Kidney (tissue), 22 donors: ENCODE measurements at places on chromosomes 1 and 21. TPM values are rescaled to one million over a fixed set of nuclear protein-coding genes. Genes with fewer than 3 reads are reported as not detected.

- DNase-seq = no peak
- H3K4me1 ChIP-seq = no peaks in the 10 kb centered on the region
- no peak overlapping the region for H3K4me3 ChIP-seq
- H3K36me3 ChIP-seq = no peaks in the 10 kb centered on the region
- H3K27ac ChIP-seq = no peak overlapping the region
- H3K27me3 ChIP-seq = no peaks in the 10 kb centered on the region
Observed at GRCh38 chr1:107946794-107947193, 18.2 kb downstream of the VAV3 start.

Gene HAO2
- total RNA-seq = 1.9 TPM

Gene KRTAP13-2
- total RNA-seq = not detected

GRCh38 chr1:24972221-24972914 is 42.3 kb upstream of the RUNX3 start:
- H3K27ac ChIP-seq = no peak overlapping the region
- DNase-seq = no peak
- H3K4me1 ChIP-seq = no peaks in the 10 kb centered on the region
- H3K27me3 ChIP-seq = no peaks in the 10 kb centered on the region
- H3K36me3 ChIP-seq = no peaks in the 10 kb centered on the region

GRCh38 chr1:63255153-63255552 is 67.2 kb upstream of the FOXD3 start:
- no peak overlapping the region for H3K27ac ChIP-seq
- no peak for DNase-seq
- H3K27me3 ChIP-seq = no peaks in the 10 kb centered on the region
- no peak overlapping the region for H3K4me3 ChIP-seq
- no peaks in the 10 kb centered on the region for H3K36me3 ChIP-seq

GRCh38 chr1:65056234-65056633 is 89.9 kb upstream of the JAK1 start:
- H3K27me3 ChIP-seq = no peaks in the 10 kb centered on the region
- DNase-seq = no peak
- H3K36me3 ChIP-seq = peaks cover 35% of the 10 kb centered on the region
- H3K4me3 ChIP-seq = no peak overlapping the region
- no peaks in the 10 kb centered on the region for H3K4me1 ChIP-seq

Gene MTARC1
- total RNA-seq = 11.0 TPM

Gene FCRL6
- total RNA-seq = 1.4 TPM

DNA sequence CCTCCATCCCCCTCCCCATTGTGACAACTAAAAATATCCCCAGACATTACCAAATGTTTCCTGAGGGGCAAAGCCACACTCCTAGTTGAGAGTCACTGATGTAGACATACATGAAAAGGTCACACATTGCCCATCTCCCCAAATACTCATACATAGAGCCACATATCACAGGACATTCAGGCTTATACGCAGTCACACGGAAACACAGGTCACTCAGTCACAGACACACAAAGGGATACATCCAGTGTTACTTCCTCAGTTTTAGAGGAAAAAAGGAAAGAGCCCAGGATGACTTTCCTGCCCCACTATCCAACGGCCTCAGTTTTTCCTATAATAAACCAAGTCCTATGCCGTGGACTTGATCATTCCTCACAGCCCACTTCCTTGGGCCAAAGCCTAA is 1.9 kb downstream of the SLC39A1 start:
- H3K4me1 ChIP-seq = peaks cover 36% of the 10 kb centered on the region
- H3K27ac ChIP-seq = peak overlapping the region; percentile 99
- no peak for DNase-seq
- peaks cover 13% of the 10 kb centered on the region for H3K36me3 ChIP-seq
